C1 segment of cervical spinal cord (tissue), 14 donors: ENCODE measurements at places on chromosomes 3 and 15.

DNA sequence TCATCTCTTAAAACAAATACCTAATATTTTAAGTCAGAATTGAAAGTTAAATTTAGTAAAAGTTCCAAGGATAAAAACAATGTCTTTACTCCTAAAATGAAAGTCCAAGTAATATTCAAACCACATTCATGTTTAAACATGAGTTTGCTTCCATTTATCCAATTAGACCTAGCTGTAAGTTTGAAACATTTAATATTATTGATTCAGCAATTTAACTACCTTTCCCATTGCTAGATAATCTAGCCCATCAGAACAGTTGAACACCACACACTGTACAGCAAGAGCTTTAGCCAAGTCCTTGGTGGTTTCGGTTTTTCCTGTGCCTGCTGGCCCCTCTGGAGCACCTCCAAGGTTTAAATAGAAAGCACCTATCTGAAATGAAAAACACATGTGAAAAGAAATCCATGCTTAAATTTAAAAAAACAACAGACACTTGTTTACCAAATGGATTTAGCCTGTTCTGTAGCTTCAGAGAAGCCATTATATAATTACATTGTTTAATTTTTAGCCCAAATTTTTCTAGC is 97.8 kb downstream of the DNAH12 start:
- no peak for DNase-seq

DNA sequence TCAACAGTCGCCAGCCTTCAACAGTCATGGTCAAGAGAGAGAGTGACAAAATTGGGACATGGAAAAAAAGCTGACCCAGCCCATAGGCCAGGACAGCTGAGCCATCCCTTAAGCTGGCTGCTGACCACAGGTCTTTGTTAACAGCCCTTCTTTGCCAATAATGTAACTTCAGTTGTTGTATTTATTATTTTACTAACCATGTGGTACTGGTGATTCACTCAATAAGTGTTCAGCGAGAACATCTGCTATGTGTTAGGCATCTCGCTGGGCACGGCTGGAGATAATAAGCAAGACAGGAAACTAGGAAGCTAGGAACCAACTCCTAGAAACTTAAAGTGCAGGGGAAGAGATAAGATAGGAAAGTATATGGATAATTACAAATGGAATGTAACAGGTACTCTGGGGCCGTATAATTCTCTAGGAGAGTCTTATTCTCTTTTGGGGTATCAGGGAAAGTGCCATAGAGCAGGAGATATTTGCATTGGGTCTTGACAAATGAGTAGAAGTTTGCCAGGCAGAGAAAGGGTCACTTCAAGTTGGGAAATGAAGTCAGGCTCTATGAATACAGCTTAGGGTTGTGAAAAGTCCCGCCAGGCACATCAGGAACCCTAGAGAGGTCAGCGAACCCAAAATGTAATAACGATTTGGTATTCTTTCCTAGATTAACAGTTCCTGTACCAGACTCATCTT is 84.0 kb upstream of the TRA2B start:
- no peak for DNase-seq

GRCh38 chr3:139388821-139389551 is 461 bp downstream of the COPB2 start:
- DNase-seq, result no peak

GRCh38 chr3:188271226-188271914 is 117.4 kb downstream of the LPP start:
- DNase-seq, result no peak

DNA sequence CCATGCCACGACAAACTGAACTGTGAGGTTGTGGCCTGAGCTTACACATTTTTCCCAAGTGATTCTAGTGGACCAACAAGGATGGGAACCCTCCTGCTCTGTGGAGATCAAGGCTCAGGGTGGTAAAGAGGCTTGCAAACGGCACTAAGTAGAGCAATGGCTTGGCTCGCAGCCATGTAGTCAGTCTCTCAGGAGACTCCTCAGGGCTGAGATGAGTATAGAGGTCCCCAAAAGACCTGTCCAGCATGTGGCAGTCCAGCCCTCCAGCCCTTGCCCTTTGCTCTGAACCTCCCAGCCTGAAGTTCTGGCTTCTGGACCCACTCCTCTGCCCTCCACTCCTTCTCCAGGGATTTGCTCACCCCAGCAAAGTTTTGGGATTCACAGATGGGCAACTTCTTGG is 8.3 kb upstream of the CAMP start:
- DNase-seq, result no peak

DNA sequence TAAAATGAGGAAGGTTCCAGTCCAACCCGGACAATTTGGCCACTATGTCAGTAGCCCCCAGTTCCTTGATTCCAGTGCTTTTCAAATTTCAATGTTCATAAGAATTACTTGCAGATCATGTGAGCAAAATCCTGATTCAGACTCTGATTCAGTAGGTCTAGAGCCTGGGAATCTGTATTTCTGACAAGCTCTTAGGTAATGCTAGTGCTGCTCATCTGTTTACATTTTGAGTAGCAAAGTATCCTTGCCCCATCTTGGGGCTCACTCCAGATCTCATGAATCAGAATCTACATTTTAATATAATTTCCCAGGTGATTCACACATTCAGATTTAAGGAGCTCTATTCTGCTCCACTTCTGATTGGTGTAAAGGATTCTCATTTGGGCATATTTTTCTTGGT is 142.0 kb downstream of the NAALADL2 start:
- DNase-seq, result no peak

GRCh38 chr3:38054499-38055001 is 15.5 kb downstream of the DLEC1 start:
- DNase-seq, result no peak

- DNase-seq, result no peak
Observed at GRCh38 chr3:127264292-127264691, 23.6 kb downstream of the PRR20G start.

DNA sequence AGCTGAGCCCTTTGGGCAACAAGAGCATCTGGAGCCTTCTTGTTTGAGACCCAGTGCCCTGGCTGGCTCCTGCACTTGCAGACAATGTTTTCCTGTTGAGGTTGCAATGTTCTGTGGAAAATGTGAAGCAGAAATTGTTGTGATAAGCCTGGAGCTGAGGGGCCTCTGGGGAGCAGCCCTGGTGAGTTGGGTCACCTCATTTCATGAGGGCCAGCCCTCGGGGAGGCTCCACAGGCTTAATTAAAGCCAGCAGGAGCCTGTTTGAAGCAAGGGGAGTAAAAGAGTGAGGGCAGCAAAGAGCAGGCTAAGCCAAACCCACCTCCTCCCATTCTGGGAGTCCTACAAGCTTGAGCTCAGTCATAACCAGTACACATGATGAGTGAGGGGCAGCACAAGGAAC is 154.3 kb downstream of the ALDH1A2 start:
- DNase-seq, result no peak
